Activated CD8-positive, alpha-beta memory T cell treated with anti-CD3 and anti-CD28 coated beads for 36 hours (primary cell): ENCODE measurements at places on chromosomes 2 and 18. TPM values are rescaled to one million over a fixed set of nuclear protein-coding genes. Genes with fewer than 3 reads are reported as not detected.

Gene GPR45
- total RNA-seq, result not detected

Gene LBX2
- total RNA-seq, result 0.36 TPM

Gene FKBP7
- 3.7 TPM for total RNA-seq

Gene CYRIA
- 0.95 TPM for total RNA-seq

Gene SERPINB11
- not detected for total RNA-seq
